ENCODE measurements at places on chromosomes 2 and 18.

DNA sequence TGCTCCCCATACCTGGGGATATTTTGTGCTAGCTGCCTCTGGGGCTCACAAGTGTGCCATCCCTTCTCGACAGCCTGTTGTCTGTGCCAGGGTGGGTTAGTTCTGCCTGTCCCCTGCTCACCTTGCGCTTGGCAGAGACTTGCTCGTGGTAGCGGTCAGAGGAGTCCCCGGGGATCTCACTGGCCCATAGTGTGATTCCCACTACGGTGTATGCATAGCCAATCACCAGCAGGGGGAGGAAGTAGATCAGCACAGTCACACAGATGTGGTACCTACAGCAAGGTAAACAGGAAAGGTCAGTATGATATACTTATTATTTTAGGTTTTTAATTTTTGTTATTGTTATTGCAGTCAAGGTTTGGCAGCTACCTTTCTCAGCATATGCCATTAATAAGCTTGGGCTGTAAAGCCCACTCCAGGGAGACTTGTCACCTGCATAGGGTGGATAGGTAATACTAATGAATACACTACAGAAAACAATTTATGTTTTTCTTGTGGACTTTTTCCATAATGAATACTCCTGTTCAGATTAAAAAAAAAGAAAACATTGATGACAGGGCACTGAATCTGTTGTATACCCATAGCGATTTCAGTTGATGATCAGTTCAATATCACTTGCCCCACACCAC lies 95.2 kb downstream of the POLE4 start:
- DNase-seq, result no peak

- no peak for DNase-seq
Measured at GRCh38 chr18:28005164-28005563, 171.8 kb downstream of the CDH2 start.

- no peak for DNase-seq
Measured at GRCh38 chr2:228344531-228344930, 163.0 kb upstream of the SPHKAP start.

GRCh38 chr2:107743274-107743673 lies 83.4 kb upstream of the RGPD4 start:
- no peak for DNase-seq

GRCh38 chr2:224847381-224847780 lies 131.2 kb upstream of the CCDC195 start:
- no peak for DNase-seq

GRCh38 chr2:197990356-197990755 lies 186.0 kb downstream of the PLCL1 start:
- no peak for DNase-seq

DNA sequence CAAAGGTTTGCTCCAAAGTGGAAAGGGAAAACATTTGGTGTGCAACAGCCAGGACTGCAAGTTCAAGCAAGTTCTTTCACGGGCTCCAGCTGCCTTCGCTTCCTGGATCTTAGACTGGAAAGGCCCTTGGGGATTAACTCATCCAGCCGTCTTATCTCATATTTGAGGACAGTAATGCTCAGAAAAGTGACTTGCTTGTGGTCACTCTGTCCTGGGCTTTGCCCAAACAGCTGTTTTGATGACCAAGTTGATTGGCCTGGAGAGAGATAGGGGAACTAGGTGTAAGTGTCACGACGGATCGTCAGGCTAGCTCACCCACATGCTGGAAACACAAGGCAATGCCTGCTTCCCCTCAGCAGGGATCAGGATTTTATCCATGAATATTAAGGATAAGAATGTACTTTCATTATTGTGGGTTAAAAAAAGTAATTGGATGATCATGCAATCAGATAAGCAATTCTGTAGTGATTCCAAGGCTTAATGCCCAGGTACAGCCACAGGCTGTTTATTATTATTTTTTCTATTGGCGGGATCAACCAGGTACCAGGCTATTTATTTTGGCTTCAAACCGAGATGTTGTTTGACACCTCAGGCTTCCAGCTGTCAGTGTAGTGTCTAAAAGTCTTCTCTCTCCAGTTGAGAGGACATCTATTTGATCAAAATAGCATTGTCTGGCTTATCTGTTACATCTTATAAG lies 162.5 kb upstream of the EPAS1 start:
- no peak for DNase-seq

DNA sequence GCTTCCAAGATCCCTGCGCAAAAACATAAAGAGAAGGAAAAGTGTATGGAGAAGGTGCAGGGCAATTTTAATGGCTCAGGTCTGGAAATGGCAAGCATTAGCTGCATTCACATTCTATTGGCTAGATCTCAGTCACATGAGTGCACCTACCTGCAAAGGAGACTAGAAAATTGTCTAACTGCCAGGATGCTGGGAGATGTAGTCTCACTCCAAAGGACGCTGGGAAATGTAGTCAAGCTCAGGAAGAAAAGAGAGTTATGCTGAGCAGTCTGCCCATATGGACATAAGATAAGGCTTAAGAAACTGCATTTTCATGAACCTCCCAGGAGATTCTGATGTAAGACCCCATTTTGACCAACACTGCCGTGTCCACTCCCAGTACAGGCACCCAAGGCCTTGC lies 9.5 kb upstream of the KLHL29 start:
- DNase-seq, result no peak

- no peak for DNase-seq
Measured at GRCh38 chr2:140542627-140543026, 1588.2 kb downstream of the LRP1B start.

DNA sequence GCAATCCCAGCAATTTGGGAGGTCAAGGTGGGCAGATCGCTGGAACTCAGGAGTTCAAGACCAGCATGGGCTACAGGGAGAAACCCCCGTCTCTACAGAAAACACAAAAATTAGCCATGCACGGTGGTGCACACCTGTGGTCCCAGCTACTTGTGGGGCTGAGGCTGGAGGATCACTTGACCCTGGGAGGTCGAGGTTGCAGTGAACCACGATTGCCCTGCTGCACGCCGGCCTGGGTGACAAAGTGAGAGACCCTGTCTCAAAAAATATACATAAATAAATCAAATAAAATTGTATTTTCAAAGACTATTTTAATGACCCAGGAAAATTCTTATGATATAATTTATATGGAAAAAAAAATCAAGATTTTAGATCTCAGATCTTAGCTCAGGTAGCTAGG lies 191.5 kb downstream of the ZFP36L2 start:
- DNase-seq, result no peak

GRCh38 chr18:10289951-10290637 lies 164.3 kb upstream of the APCDD1 start:
- no peak for DNase-seq

DNA sequence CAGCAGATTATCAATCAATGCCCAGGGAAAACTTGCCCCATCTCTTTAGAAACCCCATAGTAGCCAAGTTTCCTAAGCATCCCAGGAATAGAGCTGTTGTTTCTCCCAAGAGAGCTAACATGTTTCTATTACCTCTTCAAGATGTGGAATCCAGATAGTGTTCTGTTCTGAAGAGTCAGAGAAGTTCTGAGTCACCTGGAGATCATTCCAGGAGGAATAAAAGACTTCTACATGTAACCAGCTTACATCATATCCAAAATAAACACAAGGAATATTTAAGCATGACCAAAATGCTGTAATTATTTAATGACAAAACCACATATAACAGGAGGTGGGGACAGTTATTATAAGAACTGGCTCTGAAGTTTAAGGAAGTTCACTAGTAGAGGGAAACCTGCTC lies 51.0 kb upstream of the GORASP2 start:
- DNase-seq, result no peak

DNA sequence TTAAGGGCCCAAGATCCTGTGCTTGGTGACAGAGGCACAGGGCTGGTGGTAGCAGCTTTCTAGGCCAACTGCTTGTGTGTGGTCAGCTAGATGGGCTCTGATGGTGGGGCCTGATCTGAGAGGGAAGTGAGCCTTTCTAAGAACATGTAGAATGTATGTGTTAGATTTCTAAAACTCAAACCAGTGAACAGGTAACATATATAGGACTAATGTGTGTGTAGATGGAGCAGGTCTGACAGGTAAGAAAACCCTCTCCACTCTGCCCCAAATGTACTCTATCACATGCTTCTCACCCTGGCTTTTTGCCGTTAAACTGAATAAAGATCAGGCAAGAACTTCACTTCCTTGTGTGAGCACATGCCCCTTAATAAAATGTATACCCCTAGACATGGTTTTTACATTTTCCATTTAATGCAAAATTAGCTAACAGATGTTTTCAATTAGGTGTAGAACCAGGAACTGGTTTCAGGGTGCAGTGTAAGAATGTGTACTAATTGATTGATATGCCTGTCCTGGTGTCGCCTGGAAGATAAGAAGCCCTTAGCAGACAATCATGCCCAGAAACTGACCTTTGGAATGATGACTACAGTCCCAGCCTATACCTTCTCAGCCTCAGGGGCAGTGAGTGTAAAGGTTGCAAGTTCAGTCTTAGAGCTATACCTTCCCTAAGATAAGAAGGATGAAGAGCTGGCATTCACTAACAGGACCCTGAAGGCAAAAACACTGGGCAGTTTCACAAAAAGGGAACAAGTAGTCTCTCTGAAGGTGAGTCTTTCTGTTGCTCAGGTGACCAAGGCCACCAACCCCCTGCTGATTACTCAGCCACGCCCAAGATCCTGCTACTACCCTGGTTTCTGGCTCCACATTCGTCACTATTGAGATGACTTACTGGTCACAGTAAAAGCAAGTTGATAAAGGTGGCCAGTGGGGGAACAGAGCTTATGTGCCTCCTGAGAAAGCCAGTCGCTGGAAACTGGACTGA lies 71.2 kb downstream of the SPATS2L start:
- DNase-seq, result no peak

DNA sequence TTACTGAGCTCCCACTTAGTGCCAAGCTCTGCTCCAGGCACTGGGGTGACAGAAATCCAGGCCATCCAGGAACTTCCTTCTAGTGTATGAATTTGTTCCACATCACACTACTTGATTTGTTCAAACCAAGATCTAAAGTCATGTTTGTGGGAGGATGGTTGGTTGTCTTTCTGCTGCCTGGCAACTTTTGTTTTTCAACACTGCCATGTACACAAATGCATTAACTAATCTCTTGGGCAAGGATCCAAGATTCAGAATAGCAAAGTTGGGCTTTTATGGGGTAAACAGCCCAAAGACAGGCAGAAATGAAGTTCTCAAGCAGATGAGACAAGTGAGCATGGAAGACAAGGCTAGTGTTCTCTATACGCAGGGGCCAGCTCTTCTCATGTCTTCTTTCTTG lies 53.4 kb upstream of the PROKR1 start:
- DNase-seq, result no peak

DNA sequence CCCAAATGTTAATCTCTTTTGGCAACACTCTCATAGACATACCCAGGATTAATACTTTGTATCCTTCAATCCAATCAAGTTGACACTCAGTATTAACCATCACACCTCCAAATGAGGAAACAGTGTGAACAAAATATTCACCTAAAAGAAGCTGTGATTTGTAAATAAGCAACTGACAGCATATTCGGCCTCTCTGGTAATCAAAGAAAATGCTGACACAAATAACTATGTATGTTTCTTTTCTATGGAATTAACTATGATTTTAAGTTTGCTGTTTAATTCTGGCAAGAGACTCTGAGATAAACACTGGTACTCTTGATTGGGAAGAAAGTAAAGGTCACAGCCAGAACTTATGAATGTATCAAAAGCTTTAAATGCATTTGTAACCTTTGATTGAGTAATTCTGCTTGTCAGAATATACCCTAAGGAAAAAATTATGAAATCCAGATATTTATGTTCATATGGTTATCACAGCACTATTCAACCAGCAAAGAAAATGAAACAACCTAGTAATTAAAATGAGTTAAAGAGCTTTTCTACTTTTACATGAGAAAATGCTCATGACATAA lies 3.6 kb upstream of the GYPC start:
- DNase-seq, result no peak

- DNase-seq, result no peak
Measured at GRCh38 chr2:200077838-200078237, 122.5 kb downstream of the MAIP1 start.

GRCh38 chr2:14540015-14540414 lies 92.5 kb upstream of the LRATD1 start:
- no peak for DNase-seq

DNA sequence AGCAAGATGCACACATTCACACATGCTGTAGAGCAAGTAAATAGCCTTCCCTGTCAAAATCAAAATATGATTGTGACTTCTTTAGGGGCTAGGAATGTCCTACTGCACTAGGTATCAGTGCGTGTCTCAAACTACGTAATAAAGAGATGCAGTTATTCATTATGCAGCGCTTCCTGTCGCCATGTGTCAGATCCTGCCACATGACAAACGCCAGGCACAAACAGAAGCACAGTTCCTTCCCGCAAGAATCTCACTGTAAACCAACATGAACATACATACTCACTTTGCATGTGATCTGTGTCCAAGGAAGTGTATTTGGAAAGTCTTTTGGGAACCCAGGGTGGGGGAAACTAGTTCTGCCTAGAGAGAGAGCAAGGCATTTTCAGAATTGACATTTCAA lies 599.9 kb downstream of the RNF144A start:
- no peak for DNase-seq

- DNase-seq, result no peak
Measured at GRCh38 chr2:45821558-45822271, 170.2 kb downstream of the PRKCE start.

- no peak for DNase-seq
Measured at GRCh38 chr2:127604986-127605385, 41.0 kb upstream of the GPR17 start.

DNA sequence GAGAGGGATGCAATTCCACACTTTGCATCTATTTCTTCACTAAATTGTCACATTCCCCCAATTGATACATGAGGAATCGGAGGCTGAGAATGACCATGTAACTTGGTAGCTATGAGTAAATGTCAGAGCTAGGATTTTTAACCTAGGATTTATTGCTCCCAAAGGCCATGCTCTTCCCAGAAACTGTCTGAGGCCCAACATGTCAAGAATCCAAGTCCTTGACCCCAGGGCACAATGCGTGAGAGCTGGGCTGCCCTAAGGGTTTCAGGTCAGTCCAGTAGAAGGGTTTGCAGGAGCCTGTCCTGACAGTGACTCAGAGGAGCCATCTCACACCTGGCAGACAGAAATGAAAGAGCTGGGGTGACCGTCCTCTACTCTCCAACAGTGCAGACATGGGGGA lies 30.3 kb downstream of the LRRC30 start:
- DNase-seq, result no peak

DNA sequence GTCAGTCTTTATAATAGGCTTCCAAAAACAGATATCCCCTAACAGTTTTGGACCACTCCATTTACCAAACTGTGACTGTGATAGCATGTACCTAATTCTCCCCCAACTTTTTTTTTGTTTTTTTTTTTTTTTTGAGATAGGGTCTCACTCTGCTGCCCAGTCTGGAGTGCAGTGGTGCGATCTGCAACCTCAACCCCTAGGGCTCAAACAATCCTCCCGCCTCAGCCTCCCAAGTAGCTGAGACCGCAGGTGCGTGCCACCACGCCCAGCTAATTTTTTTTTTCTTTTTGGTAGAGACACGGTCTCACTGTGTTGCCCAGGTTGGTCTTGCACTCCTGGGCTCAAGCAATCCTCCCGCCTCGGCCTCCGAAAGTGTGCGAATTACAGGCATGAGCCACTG lies 52.9 kb downstream of the REV1 start:
- DNase-seq, result no peak

All from activated T-cell treated with anti-CD3 and anti-CD28 coated beads, Interleukin-2, amount 50 U/mL, for 48 hours (primary cell).